Activated naive CD4-positive, alpha-beta T cell (primary cell): ENCODE measurements at places on chromosomes 1 and 21.

- DNase-seq, result no peak
Measured at GRCh38 chr1:234125283-234125682, 220.8 kb downstream of the SLC35F3 start.

GRCh38 chr1:236287757-236288619, 6.2 kb upstream of the ERO1B start:
- DNase-seq, result no peak

DNA sequence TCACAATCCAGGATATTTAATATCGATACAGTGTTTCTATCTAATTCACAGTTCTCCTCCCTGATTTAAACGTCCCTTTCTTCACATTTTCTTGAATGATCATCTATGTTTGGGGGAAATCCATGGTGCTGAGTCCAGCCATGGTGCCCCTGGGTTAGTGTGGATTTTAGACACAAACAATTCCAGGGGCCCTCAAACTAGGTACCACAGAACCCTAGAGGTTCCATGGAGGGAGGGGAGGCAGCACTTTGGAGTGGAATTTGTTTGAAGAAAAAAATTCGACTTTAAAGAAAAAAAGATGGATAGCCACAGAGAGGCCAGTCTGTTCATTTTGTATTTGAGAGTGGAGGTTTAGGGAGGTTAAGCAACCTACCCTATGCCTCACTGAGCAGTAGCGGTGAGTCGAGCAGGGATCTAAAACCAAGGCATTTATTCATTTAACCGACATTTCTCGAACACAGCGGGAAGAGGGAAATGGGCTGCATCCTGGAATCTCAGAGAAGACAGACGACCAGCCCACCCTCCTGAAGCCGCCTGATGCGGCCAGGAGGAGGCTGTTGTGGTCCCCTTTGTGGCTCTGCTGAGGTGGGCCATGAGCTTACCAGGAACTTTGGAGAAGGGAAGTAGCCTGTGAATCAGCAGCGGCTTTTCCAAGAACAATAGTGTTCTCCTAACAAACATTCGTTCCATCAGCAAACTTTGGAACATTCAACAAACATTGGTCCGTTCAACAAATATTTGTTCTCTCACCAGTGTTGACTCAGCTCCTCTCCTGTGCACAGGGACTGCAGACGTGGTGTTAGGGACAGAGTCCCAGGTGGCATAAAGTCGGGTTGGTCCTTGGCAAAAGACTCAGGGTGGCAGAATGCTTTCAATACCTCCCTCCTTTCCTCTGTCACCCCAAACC, 103.5 kb upstream of the ZBTB40 start:
- DNase-seq, result no peak

DNA sequence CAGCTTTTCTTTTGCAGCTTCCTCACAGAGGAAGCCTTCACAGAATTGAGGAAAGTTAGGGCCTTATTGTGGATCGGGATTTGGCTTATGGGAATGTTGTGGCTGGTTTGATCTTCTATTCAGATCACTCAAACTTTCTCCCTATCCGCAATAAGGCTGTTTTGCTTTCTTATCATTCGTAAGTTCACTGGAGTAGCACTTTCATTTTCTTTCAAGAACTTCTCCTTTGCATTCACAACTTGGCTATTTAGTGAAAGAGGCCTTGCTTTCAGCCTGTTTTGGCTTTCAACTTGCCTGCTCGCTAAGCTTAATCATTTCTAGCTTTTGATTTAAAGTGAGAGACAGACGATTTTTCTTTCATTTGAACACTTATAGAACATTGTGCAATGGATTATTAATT, 181.9 kb upstream of the B3GALT2 start:
- DNase-seq, result no peak

- no peak for DNase-seq
Measured at GRCh38 chr21:44601596-44602462, 1.4 kb downstream of the KRTAP10-7 start.

GRCh38 chr1:117093091-117093534, 28.4 kb downstream of the TRIM45 start:
- DNase-seq, result no peak

- DNase-seq, result no peak
Measured at GRCh38 chr21:43778469-43779335, 2.6 kb upstream of the CSTB start.

- no peak for DNase-seq
Measured at GRCh38 chr1:43438953-43439581, 14.7 kb downstream of the HYI start.

GRCh38 chr1:228213917-228214808, 6.3 kb downstream of the OBSCN start:
- DNase-seq, result no peak

DNA sequence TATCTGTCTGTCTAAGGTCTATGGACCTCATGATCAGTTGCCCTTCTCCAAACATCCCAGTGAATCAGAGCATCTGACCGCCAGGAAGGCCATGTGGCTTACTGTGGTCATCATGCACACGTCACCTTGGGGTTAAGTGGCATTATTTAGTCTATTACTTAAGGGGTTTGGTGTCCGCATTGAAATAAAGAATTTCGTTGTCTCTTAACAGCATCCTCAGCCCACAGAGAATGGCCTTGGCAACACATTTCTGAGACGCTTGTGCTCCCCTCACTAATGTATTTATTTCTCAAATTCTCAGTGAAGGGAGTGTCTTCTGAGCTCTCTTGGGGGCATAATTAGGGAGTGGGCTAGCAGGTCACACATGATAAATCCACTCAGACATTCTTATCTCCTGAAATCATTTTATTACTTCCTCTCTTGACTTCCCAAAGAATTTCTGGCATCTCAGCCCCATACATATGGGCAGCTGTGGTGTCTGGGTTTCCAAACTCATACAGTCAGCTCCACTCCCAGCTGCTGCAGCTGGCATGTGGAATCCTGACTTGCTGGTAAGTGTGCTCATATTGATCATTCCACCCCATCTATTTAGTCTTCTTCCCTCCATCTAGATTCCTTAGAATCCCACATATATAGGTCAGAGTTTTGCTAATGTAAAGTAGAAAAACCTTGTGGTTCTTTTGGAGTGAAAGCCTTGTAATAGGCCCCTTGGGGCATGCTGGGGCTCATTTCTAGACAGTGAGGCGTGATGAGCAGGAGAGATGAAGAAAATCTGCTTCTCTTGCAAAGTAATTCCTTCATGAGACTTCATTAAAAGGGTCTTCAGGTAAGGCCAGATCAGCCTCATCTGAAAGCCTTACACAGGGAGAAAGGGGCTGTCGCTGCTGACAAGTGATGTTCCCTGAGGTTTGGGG, 110.5 kb downstream of the HHAT start:
- no peak for DNase-seq

GRCh38 chr1:96076589-96076988, 645.0 kb upstream of the PTBP2 start:
- DNase-seq, result no peak

- no peak for DNase-seq
Measured at GRCh38 chr1:111873460-111874030, 115.9 kb downstream of the KCND3 start.

DNA sequence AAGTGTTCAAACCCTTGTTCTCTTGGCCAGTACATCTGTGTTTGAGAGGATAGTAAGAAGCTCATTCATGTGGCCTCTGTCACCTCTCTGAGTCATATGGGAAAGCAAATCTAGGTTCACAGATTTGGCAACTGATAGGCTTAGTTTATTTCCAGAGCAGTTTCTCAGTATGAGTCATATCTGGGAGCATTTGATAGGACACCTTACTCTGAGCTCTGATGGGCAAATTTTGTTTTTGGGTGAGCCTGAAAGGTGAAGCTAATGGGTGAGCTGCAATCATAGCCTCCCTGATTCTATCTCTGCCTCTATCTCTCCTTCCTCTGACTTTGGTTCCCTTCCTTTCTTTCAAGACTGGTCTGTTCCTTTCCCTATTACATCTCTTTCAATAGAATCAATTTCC, 134.4 kb downstream of the S1PR1 start:
- no peak for DNase-seq

DNA sequence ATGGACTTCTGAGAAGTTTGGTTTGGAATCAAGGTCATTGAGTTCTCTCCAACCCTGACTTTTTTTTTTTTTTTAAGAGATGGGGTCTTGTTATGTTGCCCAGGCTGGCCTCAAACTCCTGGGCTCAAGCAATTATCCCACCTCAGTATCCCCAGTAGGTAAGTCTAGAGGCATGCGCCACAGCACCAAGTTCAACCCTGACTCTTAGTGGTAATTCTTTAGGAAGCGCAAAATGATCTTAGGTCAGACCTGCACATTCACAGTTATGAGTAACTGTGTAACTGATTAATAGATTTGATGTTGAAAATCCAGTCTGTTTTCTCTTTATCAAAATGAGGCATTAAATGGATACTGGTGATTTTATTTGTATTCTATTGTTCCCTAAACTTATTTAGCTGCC, 95.9 kb downstream of the GREM2 start:
- no peak for DNase-seq

GRCh38 chr1:152983234-152983633, 647 bp upstream of the SPRR1A start:
- DNase-seq, result no peak

- no peak for DNase-seq
Measured at GRCh38 chr1:7561331-7561921, 209.7 kb upstream of the VAMP3 start.

DNA sequence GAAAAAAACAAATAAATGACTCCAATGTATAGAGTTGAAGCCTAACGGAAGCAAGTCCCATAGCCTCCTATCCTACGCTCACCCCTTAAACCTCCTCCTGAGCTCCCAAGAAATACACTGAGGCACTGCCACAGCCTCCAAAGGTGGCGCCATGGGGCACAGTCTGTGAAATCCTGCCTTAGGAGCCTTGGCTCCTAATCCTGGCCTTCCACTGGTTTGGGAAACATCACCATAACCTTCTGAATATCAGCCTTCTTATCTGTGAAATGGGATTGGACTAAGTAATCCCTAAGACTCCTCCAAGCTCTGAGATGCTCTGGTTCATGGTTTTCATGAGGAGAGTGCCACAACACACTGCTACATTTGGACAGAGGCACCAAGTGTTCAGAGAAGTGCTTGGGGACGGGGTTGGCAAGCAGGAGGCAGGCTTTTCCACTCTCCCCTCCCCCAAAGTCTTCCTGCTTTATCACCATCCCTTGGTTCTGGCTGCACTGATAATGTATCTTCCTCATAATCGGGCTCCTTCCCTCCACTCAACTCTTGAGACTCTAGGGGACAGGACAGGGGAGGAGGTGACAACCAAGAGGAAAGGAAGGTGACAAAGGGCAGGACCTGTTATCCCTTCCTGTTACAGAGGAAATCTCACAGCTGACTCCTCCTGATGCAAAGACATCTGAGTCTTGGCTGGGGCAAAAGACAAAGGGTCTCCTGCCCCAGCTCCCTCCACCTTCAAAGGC, 2.7 kb downstream of the SLAMF7 start:
- no peak for DNase-seq

GRCh38 chr1:224205438-224205840, 22.4 kb downstream of the DEGS1 start:
- DNase-seq, result no peak

GRCh38 chr1:223006917-223007648, 136.0 kb downstream of the TLR5 start:
- DNase-seq, result no peak

GRCh38 chr1:46646331-46646730, 21.8 kb downstream of the ATPAF1 start:
- DNase-seq, result no peak

GRCh38 chr1:10267319-10267718, 56.9 kb downstream of the KIF1B start:
- DNase-seq, result no peak

DNA sequence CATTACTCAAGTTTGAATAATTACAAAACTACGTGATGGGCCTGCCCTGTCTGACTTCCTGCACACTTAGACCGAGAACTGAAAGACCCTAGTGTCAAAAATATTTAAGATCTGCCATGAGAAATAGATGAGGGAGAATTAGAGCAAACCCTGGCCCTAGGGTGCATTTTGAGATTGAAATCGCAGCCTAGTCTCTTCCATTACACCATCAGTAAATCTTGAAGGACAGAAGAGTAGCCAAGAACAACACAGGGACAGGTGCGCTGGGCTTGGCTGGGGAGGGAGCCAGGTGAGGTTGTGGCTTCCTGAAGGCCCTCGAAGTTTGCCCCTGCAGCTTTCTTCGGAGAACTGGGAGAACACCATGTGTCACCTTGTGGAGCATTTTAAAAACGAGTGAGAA, 36.7 kb upstream of the KIF26B start:
- no peak for DNase-seq

DNA sequence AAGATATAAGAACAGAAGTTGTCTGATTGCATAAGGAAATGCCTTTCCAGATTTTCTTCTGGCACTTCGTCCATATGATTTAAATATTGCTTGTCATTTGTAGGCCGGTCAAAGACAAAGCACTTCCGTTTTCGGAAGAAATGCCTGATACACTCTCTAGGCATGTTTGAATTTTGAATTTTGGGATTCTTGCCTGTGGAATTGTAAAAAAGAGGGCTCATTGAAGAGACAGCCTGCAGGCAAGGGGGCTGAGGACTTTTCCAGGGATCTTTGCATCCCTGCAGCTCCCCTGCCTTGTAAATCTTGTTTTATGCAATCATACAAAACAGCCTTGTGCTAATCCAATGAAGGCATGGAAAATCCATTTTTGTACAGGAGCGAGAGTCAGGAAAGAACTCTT, 7.4 kb downstream of the GBP4 start:
- DNase-seq, result no peak

DNA sequence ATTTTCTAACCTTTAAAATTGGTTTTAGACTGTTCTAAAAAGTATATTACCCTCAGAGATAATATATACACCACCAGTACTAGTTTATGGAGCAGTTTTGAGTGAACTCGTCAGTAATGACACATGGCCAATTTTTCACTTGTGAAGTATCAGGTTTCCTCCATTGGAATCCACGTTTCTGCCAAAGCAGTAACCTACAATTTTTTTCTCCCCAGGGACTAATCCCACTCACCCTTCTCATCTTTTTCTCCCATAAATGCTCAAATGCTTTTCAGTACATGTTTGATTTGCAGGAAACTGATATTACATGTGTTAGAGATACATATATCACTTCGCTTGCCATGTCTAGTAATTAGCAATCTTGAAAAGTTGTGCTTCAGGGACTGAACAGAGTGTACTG, 94.1 kb downstream of the COL24A1 start:
- no peak for DNase-seq

- DNase-seq, result no peak
Measured at GRCh38 chr1:15139654-15140350, 13.7 kb upstream of the TMEM51 start.

- DNase-seq, result no peak
Measured at GRCh38 chr1:230095938-230096337, 28.9 kb downstream of the GALNT2 start.

- no peak for DNase-seq
Measured at GRCh38 chr1:246597340-246597739, 31.1 kb downstream of the CNST start.

- no peak for DNase-seq
Measured at GRCh38 chr1:178645808-178646200, 79.2 kb upstream of the RALGPS2 start.

GRCh38 chr1:29963946-29964345, 727.6 kb downstream of the PTPRU start:
- no peak for DNase-seq

DNA sequence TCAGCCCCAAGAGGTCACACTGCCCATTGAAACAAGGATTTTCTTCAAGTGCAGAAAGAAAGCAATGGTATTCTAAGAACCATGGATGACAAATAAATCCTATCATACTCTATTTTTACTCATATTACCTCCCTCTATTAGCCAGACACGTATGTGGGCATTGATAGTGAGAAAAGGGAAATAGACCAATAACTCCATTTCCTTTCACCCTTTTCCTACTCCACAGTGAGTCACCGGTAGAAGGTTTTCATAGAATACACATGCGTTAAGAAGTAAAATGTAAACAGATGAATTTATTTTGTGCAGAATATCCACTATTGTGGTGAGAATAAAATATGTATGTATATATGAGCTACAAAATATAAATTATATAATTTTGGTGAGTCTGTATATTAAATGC, 568.9 kb upstream of the ADGRL4 start:
- no peak for DNase-seq
